Naive thymus-derived CD8-positive, alpha-beta T cell (primary cell): ENCODE measurements at places on chromosomes 2 and 18.

DNA sequence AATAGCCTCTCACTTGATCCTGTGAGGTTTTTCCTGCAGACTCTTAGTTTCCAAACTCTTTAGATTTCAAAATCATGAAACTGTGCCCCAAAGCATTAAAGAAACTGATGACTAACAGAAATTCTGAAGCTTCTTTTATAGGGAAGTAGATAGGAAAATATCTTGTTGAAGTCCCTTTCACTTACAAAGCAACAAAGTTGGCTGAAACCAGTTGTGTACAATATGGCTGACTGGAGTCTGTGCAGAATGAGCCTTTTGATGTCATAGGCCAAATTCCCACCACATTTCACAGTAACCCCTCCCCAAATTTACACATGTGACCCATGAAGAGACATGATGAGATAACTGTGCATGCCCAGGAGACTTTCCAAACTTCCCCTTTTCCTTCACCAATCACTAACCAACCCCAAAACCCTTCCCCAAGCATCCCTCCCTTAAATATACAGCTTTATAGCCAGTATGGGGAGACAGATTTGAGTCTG lies 61.7 kb upstream of the NCK2 start:
- H3K27ac ChIP-seq = no peak overlapping the region
- no peak overlapping the region for H3K4me3 ChIP-seq
- H3K36me3 ChIP-seq = no peaks in the 10 kb centered on the region

DNA sequence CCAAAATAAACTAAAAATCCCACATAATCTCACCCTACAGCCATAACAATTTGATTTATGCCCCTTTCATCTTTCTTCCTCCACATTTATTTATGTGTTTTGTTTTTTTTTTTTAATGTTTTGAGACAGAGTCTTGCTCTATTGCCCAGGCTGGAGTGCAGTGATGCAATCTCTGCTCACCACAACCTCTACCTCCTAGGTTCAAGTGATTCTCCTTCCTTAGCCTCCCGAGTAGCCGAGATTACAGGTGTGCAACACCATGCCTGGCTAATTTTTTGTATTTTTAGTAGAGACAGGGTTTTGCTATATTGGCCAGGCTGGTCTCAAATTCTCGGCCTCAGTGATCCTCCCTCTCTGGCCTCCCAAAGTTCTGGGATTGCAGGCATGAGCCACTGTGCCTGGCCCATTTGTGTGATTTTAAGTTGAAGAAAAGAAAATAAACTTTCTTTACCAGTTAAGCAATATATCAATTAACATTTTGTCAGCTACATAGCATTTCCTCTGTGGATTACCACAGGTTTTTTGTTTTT lies 35.9 kb upstream of the LPIN2 start:
- H3K27me3 ChIP-seq = no peaks in the 10 kb centered on the region
- DNase-seq = no peak
- no peak overlapping the region for H3K4me3 ChIP-seq
- no peaks in the 10 kb centered on the region for H3K36me3 ChIP-seq
- peaks cover 15% of the 10 kb centered on the region for H3K4me1 ChIP-seq

DNA sequence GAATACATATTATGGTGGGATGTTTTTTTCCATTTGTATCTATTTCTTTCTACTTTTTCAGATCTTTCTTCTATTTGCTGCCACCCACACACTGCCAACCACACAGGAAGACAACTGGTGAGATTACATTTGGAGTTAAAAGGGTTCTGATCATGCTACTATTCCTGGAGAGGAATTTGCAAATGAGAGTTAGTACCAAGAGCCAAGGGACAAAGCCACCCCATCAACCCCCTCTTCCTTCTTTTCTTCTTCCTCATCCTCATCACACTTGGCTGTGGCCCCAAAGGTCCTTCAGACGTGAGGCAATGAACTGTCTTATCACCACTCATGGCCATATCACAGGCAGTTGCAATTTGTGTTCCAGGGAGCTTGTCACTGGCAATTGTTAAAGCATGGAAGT lies 215.6 kb upstream of the SLC14A2 start:
- H3K36me3 ChIP-seq = no peaks in the 10 kb centered on the region
- peaks cover 16% of the 10 kb centered on the region for H3K27me3 ChIP-seq
- no peak overlapping the region for H3K27ac ChIP-seq
- DNase-seq = no peak

DNA sequence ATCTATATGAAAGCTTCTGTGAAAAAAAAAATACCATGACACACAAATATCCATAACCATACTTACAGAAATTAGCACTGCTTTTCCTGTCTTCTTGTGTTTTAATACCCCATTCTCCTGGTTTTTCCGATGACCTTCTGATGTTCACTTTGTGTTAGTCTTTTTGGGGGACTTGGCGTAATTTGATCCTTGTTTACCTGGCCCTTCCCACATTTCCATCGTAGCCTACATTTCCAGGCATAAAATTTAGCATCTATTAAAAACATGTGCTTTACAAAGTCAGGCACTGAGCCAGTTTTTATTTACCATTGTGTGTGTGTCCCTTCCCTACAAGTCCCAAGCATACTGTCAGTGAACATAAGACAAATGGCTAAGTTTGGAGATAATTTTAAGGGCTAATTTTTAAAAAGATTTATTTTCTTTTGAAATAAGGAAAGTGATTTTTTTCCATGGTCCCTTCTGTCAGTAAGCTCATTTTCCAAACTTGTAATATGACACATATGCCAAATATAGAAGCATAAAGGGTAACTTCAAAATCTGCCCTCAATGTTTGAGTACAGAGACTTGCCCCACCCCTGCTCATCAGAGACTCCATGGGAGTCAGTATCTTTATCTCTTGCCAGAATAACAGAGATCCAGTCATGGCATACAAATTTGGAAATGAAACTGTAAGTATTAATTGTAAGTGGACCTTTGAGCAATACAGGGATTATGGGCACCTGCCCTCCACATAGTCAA lies 27.3 kb downstream of the SESTD1 start:
- no peak overlapping the region for H3K4me3 ChIP-seq
- H3K36me3 ChIP-seq = peaks cover 5% of the 10 kb centered on the region
- DNase-seq = no peak

GRCh38 chr2:207066791-207067460 lies 98.8 kb downstream of the KLF7 start:
- no peak overlapping the region for H3K4me3 ChIP-seq
- no peaks in the 10 kb centered on the region for H3K36me3 ChIP-seq
- H3K4me1 ChIP-seq = no peaks in the 10 kb centered on the region
- peaks cover 8% of the 10 kb centered on the region for H3K27me3 ChIP-seq
- no peak for DNase-seq

DNA sequence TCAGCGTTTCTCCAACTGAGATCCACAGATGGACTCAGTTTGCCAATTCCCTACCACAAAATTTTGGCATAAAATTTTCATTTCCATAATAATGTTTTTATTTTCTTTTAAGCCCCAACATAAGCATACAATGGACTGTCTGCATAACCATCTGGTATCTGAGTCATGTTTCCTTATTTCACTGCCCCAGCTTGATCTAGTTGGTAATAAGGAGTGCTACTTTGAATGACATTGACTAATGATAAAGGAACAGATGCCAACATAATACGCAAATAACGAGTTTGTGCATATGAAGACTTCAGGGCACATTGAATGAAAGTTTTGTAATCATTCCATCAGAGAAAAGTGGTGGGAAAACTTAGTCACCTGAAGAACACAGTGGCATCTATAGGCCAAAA lies 8.8 kb upstream of the MBD2 start:
- no peak for DNase-seq
- H3K36me3 ChIP-seq = no peaks in the 10 kb centered on the region
- no peaks in the 10 kb centered on the region for H3K27me3 ChIP-seq
- no peak overlapping the region for H3K27ac ChIP-seq
- H3K4me3 ChIP-seq = no peak overlapping the region

GRCh38 chr2:1375794-1376193 lies 37.5 kb upstream of the TPO start:
- no peaks in the 10 kb centered on the region for H3K36me3 ChIP-seq
- H3K27ac ChIP-seq = no peak overlapping the region
- DNase-seq = no peak
- H3K4me1 ChIP-seq = peaks cover 2% of the 10 kb centered on the region

GRCh38 chr2:146108993-146109392 lies 1589.1 kb upstream of the ZEB2 start:
- no peak overlapping the region for H3K4me3 ChIP-seq
- H3K27ac ChIP-seq = no peak overlapping the region
- no peaks in the 10 kb centered on the region for H3K27me3 ChIP-seq

DNA sequence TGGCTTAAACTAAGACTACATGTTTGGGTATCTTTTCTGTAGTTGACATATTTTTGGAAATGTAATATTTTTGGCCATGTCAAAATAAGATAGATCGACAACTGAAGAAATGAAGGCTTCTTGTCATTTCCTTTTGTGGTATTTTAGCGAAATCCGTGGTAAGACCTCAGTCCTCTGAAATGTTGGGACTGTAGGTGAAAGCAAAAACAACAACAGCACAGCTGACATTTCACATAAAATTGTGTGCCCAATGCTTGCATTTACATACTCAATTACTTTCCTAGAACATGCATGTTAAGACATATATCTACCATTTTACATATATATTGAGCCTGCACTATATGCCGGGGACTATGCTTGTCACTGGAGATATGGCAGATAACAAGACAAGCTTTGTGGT lies 50.2 kb downstream of the SPP2 start:
- H3K36me3 ChIP-seq = no peaks in the 10 kb centered on the region
- peaks cover 31% of the 10 kb centered on the region for H3K4me1 ChIP-seq
- peak; percentile 46 for DNase-seq
- H3K27me3 ChIP-seq = peaks cover 2% of the 10 kb centered on the region

- H3K27ac ChIP-seq = no peak overlapping the region
- no peak overlapping the region for H3K4me3 ChIP-seq
- peaks cover 6% of the 10 kb centered on the region for H3K27me3 ChIP-seq
- H3K36me3 ChIP-seq = no peaks in the 10 kb centered on the region
- no peak for DNase-seq
These were observed 155.2 kb downstream of the SH3BP4 start for GRCh38 chr2:235106874-235107639.

- H3K4me3 ChIP-seq = no peak overlapping the region
- peaks cover 1% of the 10 kb centered on the region for H3K36me3 ChIP-seq
- no peak for DNase-seq
These were observed 7.1 kb upstream of the CYS1 start for GRCh38 chr2:10087360-10087759.

GRCh38 chr2:37632310-37632709 lies 39.1 kb downstream of the CDC42EP3 start:
- H3K4me1 ChIP-seq = peaks cover 59% of the 10 kb centered on the region
- H3K27ac ChIP-seq = no peak overlapping the region
- no peaks in the 10 kb centered on the region for H3K27me3 ChIP-seq
- H3K36me3 ChIP-seq = no peaks in the 10 kb centered on the region
- no peak for DNase-seq
- no peak overlapping the region for H3K4me3 ChIP-seq

DNA sequence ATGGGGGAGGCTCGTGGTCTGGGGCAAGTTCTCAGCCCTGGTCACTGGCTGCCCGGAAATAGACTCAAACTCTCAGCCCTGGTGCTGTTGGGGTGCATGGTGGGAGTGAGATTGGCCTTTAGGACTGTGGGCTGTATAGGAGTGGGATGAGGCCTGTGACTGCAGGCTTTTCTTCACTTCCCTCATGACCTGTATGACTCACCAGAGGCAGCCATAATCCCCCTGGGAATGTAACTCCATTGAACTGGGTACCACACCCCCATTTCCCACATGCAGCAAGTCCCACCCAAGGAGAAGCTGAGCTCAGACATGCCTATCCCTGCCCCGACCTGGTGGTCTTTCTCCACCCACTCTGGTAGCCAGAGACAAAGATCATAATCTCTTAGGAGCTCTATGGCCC lies 177.7 kb upstream of the OSR1 start:
- H3K4me3 ChIP-seq = no peak overlapping the region
- no peak for DNase-seq
- H3K4me1 ChIP-seq = no peaks in the 10 kb centered on the region
- no peak overlapping the region for H3K27ac ChIP-seq
- H3K36me3 ChIP-seq = peaks cover 1% of the 10 kb centered on the region

DNA sequence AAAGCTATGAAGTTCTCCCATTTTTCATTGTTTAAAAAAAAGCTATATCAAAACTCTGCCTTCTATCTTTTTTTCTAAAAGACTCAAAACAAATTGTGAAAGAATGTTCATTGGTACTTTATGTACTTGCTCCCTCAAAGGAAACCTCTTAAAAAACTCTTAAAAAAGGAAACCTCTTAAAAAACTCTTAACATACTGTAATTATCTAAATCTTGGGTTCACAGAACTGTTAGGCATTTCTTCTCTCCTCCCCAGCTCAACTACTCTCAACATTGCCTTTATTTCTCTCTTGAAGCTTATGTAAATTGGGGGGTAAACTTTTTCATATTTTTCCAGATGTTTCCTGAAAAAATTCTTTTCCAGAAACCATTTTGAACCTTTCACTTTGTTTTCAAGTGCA lies 330.5 kb upstream of the SLC39A10 start:
- peaks cover 5% of the 10 kb centered on the region for H3K36me3 ChIP-seq
- no peaks in the 10 kb centered on the region for H3K27me3 ChIP-seq
- DNase-seq = no peak
- no peak overlapping the region for H3K4me3 ChIP-seq
- H3K4me1 ChIP-seq = no peaks in the 10 kb centered on the region

GRCh38 chr2:160220545-160221009 lies 20.5 kb upstream of the ITGB6 start:
- H3K4me3 ChIP-seq = no peak overlapping the region
- no peak overlapping the region for H3K27ac ChIP-seq
- H3K36me3 ChIP-seq = no peaks in the 10 kb centered on the region

GRCh38 chr2:3727397-3728045 lies 24.1 kb downstream of the DCDC2C start:
- H3K4me3 ChIP-seq = no peak overlapping the region
- H3K36me3 ChIP-seq = no peaks in the 10 kb centered on the region
- DNase-seq = no peak
- no peaks in the 10 kb centered on the region for H3K4me1 ChIP-seq

GRCh38 chr2:186302263-186302662 lies 183.8 kb upstream of the ZC3H15 start:
- no peaks in the 10 kb centered on the region for H3K27me3 ChIP-seq
- DNase-seq = no peak
- no peaks in the 10 kb centered on the region for H3K4me1 ChIP-seq
- H3K36me3 ChIP-seq = peaks cover 14% of the 10 kb centered on the region
- no peak overlapping the region for H3K4me3 ChIP-seq
- H3K27ac ChIP-seq = no peak overlapping the region

DNA sequence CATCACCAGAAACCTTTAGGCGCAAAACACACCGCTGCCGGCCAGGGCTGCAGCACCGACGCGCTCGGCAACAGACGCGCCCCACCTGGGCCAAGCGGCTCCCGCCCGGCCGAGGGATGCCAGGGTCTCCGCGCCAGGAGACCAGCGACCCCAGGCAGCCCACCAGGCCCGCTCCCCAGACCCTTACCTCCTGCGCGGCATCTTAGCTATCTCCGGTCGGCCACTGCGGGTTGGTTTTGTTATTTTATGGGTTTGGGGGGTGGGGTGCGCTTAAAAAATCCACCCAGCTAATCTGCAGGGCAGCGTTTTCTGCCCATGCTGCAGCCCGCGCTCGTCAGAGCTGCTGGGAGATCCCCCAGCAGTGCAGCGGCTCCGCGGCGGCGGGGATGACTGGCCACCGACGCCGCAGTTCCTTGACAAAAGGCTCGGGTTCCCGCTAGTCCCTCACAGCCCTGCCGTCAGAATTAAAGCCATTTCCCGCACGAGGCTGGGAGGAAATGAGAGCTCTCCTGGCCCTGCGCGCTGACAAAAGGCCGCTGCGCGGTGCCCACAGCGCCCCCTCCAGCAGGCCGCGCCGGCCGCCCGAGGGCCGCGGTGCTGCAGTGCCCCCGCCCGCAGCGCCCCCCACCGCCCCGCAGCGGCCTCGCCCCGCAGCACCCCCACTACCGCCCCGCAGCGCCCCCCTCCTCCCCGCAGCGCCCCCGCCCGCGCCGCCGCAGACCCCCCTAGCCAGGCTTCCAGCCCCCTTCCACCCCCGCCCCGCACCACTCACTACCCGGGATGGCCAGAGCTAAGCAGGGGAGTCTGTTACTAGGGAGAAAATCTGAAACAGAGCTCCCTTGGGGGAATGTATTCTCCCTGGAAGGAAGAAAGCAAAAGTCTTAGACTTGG lies at the start of gene ADD2:
TSS of gene ADD2 (minus strand) at position 502 of the 891 bp plus-strand sequence. CDS start 61,792 bp downstream, outside the sequence.
- H3K4me1 ChIP-seq = peaks cover 5% of the 10 kb centered on the region
- H3K27me3 ChIP-seq = peaks cover 1% of the 10 kb centered on the region
- DNase-seq = peak; percentile 67
